GOT3 (cell line): ENCODE measurements at places on chromosomes 4 and X.
A peak's percentile ranks its signal among the peaks of the same experiment; 100 is the strongest.

- no peak for DNase-seq
Observed at GRCh38 chr4:68324519-68325262, 25.2 kb downstream of the YTHDC1 start.

GRCh38 chrX:136862546-136862945 is 18.0 kb downstream of the RBMX start:
- DNase-seq = no peak

- no peak for DNase-seq
Observed at GRCh38 chr4:10203851-10204250, 87.3 kb upstream of the WDR1 start.

- no peak for DNase-seq
Observed at GRCh38 chrX:133151336-133151735, 54.4 kb upstream of the USP26 start.

DNA sequence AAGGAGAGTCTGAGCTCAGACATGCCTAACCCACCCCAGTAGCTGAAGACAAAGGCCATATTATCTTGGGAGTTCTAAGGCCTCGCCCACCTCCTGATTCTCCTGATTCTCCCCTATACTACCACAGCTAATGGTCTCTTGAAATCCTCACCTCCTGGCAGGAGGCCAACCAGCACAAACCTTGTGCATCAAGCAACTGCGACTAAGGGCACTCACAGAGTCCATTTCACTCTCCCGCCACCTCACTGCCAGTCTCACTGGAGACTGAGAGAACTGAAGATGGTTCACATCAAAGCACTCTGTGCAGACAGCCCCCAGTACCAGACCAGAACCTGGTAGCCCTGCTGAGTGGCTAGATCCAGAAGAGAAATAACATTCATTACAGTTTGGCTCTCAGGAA is 102.1 kb upstream of the KLF8 start:
- no peak for DNase-seq

GRCh38 chrX:149938881-149939654 is 777 bp upstream of the EOLA2 start:
- peak; percentile 90 for DNase-seq

- DNase-seq = no peak
Observed at GRCh38 chr4:83436680-83437079, 18.9 kb downstream of the HELQ start.

GRCh38 chr4:7941965-7942496 is 2.4 kb upstream of the AFAP1 start:
- no peak for DNase-seq

- DNase-seq = no peak
Observed at GRCh38 chrX:23505531-23506303, 161.6 kb upstream of the PRDX4 start.

GRCh38 chrX:43870758-43871419 is 11.4 kb downstream of the MAOB start:
- DNase-seq = no peak

- DNase-seq = no peak
Observed at GRCh38 chr4:41212616-41213203, 1.6 kb downstream of the APBB2 start.

DNA sequence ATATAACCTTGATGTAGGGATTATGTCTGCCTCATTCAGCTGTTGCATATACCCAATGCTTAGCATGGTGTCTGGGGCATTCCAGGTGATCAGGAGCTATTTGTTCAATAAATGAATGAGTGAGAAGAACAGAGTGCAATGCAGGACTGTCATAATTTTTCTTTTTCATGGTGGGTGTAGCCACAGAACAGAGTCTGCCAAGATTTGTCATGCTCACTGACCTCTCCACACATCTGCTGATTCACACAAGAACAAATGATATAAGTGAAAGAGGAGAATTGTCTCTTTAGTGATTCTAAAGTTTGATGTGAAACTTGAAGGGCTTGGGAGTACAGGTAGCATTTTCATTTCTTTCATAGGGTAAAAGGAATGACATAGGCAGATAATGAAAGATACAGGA is 64.4 kb upstream of the TEX13D start:
- DNase-seq = no peak

DNA sequence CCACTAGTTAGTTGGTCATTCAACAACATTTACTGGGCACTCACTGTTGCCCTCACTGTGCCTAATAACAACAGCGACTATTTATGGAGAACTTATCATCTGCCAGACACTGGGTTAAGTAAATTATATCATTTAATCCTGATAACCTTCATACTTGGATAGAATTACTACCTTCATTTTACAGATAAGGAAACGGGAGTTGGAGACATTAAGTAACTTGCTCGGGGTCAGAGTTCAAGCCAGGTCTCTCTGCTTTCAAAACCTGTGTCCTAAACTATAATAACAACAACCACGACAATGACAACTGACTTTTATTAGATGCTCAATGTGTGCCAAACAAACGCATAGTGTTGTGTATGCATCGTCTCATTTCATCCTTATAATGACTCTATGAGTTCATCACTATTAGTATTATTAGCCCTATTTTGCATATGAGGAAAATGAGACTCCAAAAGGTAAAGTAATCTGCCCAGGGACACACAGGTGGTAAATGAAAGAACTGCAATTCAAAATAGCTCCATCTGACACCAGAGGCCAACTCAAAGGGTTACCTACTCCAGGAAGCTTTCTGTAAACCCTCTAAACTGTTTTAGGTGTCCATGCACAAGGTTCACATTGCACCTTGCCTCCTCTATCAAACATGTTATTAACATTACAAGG is 98.4 kb upstream of the ACSL4 start:
- no peak for DNase-seq

DNA sequence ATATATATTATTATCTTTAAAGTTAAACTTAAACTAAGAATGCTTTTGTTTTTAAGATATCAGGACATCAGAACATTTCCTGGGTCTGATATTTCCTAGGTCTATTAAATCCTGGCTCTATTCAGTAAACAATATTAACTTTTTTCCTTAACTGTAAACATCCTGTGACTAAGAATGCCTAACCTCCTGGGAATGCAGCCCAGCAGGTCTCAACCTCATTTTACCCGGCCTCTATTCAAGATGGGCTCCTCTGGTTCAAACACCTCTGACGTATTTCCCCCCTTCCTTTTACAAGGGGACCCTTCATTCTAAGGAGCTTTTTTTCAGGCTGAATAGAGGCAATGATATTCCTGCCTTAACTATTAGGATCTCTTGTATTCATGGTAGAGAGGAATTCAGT is 35.8 kb upstream of the DYNLT3 start:
- no peak for DNase-seq

- DNase-seq = no peak
Observed at GRCh38 chr4:185013417-185014125, 4.7 kb upstream of the HELT start.

- DNase-seq = no peak
Observed at GRCh38 chr4:15963576-15963975, 601 bp upstream of the FGFBP2 start.

DNA sequence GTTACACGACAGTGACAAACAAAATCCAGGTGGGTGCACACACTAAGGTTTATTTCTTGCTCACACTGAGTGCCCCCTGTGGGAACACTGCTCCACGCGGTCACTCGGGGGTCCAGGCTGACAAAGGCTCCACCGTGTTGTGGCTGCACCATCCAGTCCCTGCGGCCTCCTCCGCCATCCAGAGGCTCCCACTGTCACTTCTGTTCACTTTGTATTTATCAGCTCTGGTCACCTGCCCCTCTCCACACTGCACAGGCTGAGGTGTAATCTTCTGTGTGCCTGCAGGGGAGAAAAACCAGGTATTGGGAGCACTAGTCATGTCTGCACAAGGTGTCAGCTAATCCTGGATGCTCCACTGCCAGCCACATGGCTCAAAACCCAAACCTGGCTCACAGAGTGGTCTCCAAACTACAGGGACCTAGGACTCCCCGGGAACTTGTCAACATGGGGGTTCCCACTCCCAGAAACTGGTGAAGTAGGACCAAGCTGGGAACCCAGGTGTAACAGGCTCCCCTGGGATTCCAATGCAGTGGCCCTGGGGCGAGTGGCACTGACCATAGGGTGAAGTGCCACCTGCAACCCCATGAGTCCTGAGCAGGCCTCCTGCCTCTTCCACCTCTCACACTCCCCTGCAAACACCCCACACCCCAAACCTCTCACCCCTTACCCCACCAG is 25.5 kb downstream of the HMX1 start:
- no peak for DNase-seq

- DNase-seq = no peak
Observed at GRCh38 chr4:160276785-160277325, 1174.0 kb downstream of the RAPGEF2 start.

GRCh38 chrX:96929036-96929435 is 45.3 kb downstream of the RPA4 start:
- no peak for DNase-seq
